Suprapubic skin (tissue), 4 donors: ENCODE measurements at places on chromosomes 5 and 9. TPM values are rescaled to one million over a fixed set of nuclear protein-coding genes. Genes with fewer than 3 reads are reported as not detected.

- DNase-seq: no peak
Measured at GRCh38 chr9:20551835-20552234, 70.5 kb downstream of the MLLT3 start.

GRCh38 chr9:99822806-99823591, 1.3 kb downstream of the NR4A3 start:
- no peak for DNase-seq

DNA sequence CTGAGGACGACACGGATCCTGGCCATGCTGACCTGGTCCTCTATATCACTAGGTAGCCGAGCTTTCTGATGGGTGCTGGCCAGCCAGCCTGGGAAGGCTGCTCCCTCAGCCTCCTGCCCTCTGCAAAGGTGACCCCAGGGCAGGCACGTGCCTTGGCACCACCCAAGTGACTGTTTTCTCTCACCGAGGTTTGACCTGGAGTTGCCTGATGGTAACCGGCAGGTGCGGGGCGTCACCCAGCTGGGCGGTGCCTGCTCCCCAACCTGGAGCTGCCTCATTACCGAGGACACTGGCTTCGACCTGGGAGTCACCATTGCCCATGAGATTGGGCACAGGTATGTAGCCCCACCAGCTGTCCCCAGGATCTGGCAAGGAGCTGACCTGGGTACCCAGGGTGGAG, 3.8 kb downstream of the ADAMTS13 start:
- DNase-seq: no peak

- no peak for DNase-seq
Measured at GRCh38 chr5:127830157-127830556, 127.0 kb downstream of the CCDC192 start.

DNA sequence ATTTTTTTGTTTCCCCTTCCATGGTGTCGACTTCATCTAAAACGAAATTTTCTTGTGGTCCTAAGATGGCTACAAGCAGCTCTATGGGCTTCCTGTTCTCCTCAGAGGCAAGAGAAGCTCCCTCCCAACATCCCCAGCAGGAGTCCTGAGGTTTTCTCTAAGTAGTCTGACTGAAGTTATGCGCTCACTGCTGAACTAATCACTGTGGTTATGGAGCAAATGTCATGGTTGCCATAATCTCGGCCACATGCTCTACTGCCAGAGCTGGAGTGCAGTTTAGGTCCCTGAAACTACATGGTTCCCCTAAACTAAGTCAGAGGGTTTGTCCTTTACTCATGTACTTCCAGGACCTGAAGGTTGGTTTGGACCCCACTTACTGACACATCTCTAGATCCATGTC, 68.0 kb upstream of the MAMDC2 start:
- DNase-seq: no peak

GRCh38 chr9:87387351-87388011, 110.2 kb upstream of the DAPK1 start:
- no peak for DNase-seq

DNA sequence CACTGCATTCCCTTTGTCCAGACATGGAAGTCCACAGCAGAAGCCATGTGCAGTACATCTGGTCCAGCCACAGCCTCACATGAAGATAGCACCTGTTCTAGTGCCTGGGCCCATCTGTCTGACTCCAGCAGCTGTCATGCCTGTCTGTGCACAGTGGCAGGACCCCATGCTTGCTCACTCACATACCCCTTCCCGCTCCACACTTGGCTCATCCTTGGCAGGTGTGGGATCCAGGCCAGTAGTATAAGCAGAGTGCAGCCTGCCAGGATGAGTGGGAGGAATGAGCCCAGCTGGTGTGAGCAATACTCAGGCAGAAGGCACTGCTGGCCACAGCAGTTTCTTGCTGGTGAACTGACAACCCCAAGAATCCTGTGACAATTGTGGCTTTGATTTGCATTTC, 168.0 kb downstream of the PRDM9 start:
- DNase-seq: no peak

DNA sequence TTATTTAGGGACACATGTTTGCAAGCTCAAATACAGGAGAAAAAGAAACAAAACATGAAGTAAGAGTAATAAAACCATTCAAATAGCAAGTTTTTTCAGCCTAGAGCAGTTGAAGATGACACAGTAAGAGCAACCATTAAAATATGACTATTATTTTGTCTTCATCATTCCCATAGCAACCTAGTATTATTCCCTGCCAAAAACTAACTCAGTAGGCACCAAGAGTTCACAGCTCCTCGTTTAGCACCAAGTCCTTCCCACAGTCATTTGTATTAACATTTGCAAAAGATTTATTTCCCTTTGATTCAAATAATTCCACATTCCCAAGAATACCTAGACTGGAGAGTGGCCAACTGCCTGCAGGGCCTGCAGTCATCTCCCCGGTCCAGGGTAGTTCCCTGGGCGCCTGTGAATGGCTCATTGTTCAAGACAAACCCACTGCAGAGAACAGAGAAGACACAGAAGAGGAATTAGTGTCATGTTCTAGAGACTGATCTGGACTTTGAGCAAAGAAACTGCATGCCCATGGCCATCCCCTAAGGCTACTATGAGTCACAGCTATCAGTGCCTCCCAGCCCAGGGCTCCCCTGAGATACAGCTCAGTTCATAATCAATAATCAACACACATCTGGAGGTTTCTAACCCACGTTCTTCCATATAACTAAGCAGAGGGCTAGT, 139.1 kb upstream of the MAP3K1 start:
- no peak for DNase-seq

DNA sequence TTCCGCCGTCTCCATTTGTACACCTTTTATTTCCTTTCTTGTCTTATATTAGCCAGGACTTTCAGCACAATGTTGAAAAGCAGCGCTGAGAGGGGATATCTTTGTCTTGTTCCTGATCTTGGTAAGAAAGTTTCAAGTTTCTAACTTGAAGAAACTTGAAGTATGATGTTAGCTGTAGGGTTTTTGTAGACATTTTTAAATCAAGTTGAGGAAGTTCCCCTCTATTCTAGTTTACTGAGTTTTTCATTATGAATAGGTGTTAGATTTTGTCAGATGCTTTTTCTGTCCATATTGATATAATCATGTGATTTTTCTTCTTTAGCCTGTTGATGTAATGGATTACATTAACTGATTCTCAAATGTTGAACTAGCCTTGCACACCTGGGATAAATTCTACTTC, 425.7 kb downstream of the PIK3R1 start:
- no peak for DNase-seq

- DNase-seq: no peak
Measured at GRCh38 chr5:39422036-39422606, 2.7 kb downstream of the DAB2 start.

DNA sequence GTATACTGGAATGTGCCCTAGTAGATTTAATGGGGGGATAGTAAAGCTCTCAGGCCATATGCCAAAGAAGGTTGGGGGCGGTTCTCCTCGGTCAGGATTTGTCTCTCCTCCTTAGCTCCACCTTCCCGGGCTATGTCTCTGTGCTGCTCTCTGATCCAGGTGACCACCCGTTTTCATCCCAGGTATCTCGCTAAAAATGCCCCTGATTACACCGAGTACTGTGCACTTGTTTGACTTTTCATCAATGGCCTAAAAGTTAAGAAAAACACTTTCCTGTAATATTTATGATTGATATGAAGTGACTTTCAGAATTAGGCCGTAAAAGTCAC, 724 bp downstream of the NDUFS6 start:
- no peak for DNase-seq

DNA sequence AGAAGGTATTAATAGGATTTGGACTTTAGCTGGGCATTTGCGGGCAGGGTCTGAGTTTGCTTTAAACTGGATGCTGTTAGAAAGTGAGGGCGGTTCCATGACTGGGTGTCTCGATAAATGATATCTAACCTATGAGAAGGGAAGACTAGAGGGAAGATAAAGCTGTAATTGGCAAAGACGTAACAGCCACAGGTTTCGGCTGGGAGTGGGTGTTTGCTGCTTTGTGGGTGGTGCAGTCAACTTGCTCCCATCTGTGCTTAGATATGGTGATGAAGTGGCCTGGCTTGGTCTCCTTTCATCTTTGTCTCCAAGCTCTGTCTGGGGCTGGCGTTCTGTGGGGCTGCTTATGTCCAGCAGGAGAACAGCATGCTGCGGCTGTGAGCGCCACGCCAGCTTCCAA, 23.3 kb downstream of the OR2V1 start:
- DNase-seq: peak; percentile 32

GRCh38 chr5:68027519-68027918, 188.0 kb upstream of the PIK3R1 start:
- DNase-seq: no peak

DNA sequence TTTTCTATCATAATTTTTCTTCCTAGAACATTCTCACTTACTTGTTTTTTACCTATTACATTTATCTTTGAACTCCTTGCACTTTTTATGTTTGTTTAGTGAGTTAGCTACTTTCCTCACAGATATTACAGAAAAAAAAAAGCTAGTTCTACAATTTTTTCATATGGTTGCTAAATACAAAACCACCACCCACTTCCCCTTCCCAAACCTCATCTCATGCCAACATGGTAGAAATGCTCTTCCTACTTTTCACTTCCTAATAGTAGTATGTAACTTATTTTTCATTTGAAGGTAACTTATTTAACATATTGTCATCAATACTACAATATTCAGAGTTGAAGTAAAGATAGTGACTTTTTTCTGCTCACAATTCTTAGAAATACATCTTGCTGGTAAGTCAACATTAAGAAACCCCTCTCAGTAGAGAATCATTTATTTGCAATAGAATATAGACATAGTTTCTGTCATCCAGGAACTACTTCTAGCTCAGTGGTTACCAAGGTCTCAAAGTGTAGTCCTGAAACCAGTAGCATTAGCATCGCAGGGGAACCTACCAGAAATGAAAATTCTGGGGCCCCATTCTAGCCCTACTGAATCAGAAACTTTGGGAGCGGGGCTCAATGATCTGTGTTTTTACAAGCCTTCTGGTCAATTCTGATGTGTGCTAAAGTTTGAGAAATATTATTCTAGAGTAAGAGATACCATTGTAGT, 1124.6 kb downstream of the DTWD2 start:
- no peak for DNase-seq

GRCh38 chr5:133998042-133998441, 6.7 kb downstream of the VDAC1 start:
- DNase-seq: no peak

DNA sequence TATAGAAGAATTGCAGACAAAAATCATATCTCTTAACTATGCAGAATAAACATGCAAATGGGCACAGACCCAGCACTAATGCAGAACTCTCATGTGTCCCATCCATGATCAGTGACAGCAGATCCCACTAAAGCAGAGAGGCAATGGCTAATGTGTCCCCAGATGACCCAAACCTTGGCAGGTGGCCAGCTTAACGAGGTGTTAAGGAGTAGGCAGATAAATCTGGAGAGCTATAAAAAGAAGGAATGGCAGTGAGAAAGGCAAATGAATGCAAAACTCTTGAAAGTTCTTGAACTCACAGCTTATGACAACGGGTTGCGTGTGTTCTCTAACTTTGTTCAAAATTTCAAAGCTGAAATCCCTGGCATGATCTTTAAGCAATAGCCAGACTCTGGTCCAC, 265.4 kb downstream of the RASEF start:
- DNase-seq: no peak

Gene PDE6A
- total RNA-seq: 1.1 TPM

Gene GABRA1
- total RNA-seq: not detected

Gene SLF1
- total RNA-seq: 17.6 TPM

Gene IL17B
- not detected for total RNA-seq

Gene LVRN
- total RNA-seq: 0.60 TPM

Gene GPBP1
- total RNA-seq: 74.8 TPM
